NCI-H1105 treated with DMSO at 0.1 percent for 48 hours (cell line): ENCODE measurements at places on chromosomes 3 and 15.

- DNase-seq: no peak
Measured at GRCh38 chr3:41026394-41027177, 172.7 kb upstream of the CTNNB1 start.

DNA sequence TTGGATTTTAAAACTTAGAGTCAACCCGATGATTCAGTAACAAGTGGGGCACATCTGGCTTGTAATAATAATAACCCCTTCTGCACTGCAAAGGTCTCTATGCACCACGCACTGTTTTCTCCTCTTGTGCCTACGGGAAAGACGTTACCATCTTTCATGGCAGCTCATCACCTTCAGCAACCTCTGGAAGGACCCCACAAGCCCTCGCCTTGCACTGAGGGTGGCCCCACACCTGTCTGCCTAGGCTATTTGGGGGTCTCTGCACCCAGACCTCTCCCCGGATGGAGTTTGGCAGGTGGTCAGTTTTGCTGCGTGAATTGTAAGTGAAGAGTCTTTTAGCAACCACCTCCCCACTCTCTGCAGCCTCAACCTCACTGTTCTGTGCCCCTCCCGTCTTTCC is 138.6 kb upstream of the MEF2A start:
- DNase-seq: no peak

DNA sequence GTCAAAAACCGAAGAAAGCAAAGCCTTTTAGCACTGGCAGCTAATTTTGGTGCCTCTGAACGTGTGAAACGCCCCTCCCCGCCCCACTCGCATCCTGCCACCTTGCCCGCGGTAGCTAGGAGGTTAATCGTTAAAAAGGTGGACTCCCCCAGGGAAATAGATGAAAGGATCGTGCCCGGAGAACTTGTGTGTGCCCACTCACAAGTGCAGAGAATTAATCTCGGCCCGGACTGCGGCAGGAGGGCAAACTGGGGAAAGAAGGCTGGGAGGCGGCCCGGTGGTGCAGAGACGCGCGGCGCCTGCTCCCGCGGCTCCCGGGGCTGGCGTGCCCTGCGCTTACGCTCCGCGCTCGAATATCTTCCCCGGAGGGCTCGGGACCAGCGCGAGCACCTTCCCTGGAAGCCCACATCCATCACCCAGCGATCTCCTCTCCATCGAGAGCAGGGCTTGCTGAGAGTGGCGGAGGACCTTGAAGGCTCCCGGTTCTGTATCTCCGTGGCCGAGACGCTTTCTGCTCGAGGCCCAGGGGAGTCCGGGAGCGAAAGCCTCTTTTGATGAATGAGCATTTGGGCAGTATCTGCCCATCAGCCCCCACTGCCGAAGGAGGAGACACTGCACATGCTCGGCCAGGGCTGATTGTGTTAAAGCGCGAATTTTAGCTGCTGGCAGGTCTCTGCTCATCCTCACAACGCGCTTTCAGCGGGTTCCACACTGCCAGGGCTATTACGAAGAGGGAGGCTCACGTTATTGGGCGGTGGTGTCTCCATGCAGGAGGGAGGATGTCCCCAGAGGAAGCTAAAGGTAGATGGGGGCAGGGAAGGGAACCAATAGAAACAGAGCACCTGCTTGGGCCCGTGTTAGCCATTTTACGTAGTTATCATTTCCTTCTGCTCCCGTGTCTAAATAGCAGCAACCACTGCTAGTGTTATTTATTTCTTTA is 1.3 kb upstream of the SPTSSB start:
- DNase-seq: peak; percentile 97

- DNase-seq: no peak
Measured at GRCh38 chr15:76199106-76200082, 111.9 kb downstream of the ETFA start.

DNA sequence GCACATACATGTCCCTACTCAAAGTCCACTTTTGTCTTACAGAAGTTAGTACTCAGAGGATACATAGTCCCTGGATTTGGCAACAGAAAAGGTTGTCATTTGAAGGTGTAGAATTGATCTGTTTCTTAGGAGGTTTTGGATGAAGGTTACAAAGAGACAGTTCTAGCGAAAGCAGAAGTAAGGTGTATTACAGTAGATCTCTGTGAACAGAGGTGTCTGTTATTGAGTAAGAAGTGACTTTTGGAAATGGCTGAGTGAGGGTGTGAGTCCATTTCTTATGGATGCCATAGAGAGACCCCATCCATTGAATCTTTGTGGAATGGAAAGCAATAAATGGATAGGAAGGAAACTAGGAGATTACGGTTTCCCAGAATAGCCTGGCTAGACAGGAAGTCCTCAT is 5.6 kb downstream of the ZNF662 start:
- no peak for DNase-seq

GRCh38 chr3:102304550-102304949 is 130.3 kb upstream of the ZPLD1 start:
- DNase-seq: no peak

- no peak for DNase-seq
Measured at GRCh38 chr3:173401369-173401768, 3.8 kb downstream of the NLGN1 start.

GRCh38 chr15:25691544-25692430 is 171.3 kb downstream of the ATP10A start:
- no peak for DNase-seq

DNA sequence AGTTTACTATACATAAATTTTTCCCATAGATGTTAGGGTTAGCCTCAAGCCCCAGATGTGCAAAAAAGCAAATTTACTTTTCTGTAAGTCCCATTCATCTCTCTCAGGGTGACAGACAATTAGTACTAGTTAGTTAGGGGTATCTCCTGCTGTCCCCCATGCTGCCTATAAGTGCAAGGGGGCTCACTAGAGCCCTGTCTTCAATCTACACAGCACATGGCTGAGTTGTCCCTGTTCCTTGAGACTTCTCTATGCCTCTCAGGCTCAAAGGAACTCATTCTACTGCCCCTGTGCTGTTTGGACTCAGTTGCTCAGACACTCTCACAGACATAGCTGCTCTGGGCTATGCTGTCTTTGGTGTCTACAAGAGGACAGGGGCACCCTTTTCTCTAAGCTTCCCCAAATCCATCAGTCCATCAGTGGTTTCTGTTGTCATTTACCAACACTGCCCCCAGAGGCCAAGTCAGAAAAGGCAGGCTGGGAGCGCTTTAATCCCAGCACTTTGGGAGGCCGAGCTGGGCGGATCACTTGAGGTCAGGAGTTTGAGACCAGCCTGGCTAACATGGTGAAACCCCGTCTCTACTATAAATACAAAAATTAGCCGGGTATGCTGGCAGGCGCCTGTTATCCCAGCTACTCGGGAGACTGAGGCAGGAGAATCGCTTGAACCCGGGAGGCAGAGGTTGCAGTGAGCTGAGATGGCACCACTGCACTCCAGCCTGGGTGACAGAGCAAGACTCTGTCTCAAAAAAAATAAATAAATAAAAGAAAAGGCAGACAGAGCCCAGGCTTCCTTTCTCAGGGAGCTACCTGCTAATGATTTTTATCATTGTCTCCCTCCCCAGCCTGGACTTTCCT is 31.4 kb upstream of the PRTG start:
- no peak for DNase-seq

GRCh38 chr3:108234387-108234957 is 12.2 kb upstream of the IFT57 start:
- DNase-seq: no peak

DNA sequence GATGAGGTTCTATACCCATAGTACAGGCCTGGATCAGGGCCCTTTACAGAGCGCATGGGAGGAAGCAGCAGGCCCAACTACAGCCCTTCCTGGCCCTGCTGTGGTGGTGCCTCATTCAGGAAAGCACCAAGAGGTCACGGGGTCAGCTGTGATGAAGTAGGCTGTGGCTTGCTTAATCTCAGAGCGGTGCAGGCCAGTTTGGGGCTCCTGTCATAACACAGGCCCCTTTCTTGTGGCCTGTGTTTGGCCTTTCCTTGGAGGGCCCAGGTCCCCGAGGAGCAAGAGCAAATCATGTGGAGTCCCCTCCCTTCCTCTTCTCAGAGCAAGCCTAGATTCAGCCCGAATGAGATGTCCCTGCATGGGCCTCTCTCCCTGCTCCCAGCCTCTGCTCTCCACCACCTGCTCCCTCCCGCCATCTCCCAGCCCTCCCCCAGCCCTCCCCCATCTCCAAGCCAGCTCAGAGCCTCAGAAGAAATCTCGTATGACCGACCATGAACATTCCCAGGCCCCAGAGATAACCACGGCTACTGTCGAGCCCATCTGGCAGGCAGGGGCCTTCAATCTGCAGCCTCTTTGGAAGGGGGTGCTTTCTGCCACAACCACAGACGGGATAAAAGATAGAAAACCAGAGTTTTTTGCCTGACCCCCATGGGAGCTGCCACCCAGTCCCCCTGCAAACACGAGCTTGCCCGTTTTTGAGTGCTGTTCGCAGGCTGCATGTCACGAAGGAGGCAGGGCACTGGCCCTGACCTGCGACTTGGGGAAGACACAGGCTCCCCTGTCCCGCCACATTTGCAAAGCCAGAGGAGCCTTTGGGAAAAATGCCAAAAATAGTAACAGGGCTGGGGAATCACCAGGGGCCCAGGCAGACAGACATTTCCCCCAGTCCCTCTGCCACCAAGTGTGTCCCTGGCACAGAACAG is 32.3 kb upstream of the DUSP7 start:
- DNase-seq: no peak

GRCh38 chr3:125148836-125149235 is 63.7 kb downstream of the SLC12A8 start:
- DNase-seq: no peak

GRCh38 chr3:20751296-20751695 is 565.3 kb upstream of the SGO1 start:
- no peak for DNase-seq

DNA sequence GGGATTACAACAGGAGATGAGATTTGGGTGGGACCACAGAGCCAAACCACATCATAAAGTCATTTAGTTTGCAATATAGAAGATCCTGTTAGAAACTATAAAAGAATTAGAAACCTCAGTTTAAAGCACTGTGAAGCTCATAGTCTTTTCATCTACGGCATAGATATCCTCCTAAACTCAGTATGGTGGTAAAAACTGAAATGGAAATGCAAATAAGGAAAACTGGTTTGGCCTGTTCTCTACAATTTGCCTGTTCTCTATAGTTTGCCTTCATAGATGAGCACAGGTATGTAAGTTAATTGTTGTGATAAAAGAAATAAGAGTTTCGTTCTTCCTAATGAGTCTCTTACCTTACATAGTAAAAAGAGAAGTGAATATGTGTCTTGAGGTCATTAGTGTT is 331.6 kb upstream of the ARL6 start:
- peak; percentile 8 for DNase-seq

DNA sequence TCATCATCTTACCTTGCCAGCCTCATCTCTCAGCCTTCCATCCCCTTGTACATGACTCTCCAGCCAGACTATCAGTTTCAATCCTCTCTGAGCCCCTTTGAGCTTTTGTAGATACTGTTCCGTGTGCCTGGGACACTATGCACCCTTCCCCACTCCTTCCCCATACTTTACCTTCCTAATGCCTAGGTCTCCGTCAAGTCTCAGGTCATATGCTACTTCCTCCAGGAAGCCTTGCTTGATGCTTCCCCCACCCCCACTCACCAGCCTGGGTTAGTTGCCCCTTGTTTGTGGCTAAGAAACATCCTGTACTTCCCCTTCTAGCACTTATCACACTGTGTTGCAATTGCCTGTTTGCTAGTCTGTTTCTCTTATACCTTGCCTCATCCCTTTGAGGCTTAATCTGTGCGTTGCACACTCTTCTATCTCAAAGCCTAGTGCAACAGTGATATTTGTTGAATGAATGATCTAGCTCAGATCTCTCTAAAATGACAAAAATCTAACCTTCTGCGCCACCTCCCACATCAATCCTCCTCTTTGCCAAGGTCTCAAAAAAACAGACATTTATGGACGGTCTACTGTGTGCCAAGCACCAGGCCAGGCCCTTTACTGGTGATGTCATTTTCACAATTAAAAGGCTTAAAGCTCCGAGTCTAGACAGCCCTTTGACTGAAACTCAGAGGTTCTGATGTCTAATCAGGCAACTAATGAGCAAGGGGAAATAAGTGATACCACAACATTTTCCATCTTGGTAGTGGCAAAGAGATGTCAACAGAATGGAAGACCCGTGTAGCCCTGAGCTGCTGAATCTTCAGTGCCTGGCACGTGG is 6.5 kb upstream of the USP3 start:
- no peak for DNase-seq

DNA sequence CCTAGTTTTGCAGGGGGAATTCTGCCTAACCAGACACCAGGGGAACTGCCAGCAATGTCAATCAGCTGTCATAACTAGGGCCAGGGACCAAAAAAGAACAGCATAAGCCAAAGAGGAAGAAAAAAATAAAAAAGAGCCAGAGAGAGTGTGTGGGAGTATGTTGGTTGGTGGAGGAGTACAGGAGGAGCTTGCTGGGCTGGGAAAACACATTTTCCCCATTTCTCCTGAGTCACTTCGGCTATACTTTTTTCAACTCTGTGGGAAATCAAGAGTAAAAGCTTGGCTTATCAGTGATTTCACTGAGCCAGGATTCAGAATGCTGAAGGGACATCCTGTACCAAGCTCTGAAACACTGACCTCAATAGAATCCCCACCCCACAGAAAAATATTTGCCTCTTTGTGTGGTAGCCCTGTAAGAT is 144.7 kb upstream of the DPH6 start:
- DNase-seq: no peak

- DNase-seq: no peak
Measured at GRCh38 chr3:119239206-119239820, 1.4 kb downstream of the B4GALT4 start.

- no peak for DNase-seq
Measured at GRCh38 chr3:146585156-146585555, 20.0 kb downstream of the PLSCR5 start.

- peak; percentile 22 for DNase-seq
Measured at GRCh38 chr3:170372190-170372879, 14.8 kb downstream of the SKIL start.

GRCh38 chr3:59545374-59545773 is 495.5 kb upstream of the CFAP20DC start:
- peak; percentile 29 for DNase-seq

DNA sequence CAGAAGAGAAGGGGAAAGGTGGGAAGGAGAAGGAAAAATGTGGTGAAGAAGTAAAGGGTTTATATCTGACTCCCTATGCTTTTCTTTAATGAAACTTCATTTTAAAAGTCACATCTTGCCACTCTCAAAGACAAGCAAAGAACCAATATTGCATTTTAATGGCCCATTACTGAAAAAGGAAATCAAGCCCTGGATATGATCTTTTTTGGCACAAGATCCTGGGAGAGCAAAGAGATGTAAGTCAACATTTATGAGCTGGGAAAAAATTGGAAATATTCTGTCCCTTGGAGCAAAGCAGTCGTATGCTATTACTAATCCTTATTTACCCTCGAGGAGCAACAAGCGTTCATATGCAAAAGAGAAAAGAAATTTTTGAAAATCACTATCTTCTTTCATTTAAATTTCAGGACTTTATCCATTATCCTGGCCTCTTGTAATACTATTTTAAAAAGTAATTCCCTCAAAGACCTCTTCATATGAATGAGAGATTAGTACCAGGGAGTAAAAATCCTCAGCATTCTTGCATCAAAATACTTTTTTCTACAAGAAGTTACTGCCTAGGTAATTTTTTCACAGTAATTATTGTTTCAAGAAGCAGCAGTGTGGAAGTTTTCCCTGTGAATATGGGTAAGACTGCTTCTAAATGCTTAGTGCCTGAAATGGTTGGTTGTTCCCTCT is 435.3 kb upstream of the PDZRN3 start:
- DNase-seq: no peak
